ENCODE measurements at places on chromosomes 5 and 9. TPM values are rescaled to one million over a fixed set of nuclear protein-coding genes. Genes with fewer than 3 reads are reported as not detected.

PPP3R2 gene
- total RNA-seq, result not detected

FRMPD1 gene
- not detected for total RNA-seq

FREM1 gene
- total RNA-seq, result under 0.01 TPM

F2RL1 gene
- not detected for total RNA-seq

INSL4 gene
- not detected for total RNA-seq

Measured in melanocyte of skin (primary cell).